ENCODE measurements at places on chromosomes 16 and 17.
A peak's percentile ranks its signal among the peaks of the same experiment; 100 is the strongest.

- DNase-seq = peak; percentile 29
Measured at GRCh38 chr16:50254072-50254471, 12.3 kb upstream of the ADCY7 start.

GRCh38 chr17:39938140-39938869, 10.8 kb downstream of the LRRC3C start:
- no peak for DNase-seq

DNA sequence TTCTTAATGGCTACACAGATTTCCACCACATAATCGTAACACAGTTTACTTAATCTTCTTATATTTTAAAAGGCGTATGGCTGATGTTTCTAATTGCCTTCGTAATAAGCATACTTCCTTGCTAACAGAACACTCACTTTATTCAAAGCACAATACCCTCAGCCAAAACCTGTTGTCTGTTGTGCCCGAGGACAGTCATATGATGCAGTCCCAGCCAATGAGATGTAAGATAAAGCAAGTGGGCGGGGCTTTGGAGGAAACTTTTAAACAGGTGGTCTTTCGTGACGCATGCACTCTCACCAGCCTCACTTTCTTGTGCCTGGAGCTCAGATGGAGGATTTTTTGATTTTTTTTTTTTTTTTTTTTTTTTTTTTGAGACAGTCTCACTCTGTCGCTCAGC, 174.1 kb downstream of the ZFHX3 start:
- peak; percentile 11 for DNase-seq

GRCh38 chr16:66427036-66427860, at the start of gene BEAN1:
BEAN1 (plus strand) TSS chr16:66427295; CDS start chr16:66437677, 10,382 bp downstream.
- no peak for DNase-seq

DNA sequence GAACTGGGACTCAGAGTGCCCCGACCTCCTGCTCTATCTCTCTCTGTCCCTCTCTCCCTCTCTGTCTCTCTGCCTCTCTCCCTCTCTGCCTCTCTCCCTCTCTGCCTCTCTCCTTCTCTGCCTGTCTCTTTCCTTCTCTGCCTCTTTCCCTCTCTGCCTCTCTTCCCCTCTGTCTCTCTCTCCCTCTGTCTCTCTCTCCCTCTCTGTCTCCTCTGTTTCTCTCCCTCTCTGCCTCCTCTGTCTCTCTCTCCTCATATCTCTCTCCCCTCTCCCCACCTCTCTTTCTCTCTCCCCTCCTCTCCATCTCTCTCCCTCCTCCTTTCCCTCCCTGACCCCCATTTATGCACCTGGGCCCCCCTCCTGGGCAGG, 32.7 kb downstream of the TNFRSF13B start:
- DNase-seq = no peak

DNA sequence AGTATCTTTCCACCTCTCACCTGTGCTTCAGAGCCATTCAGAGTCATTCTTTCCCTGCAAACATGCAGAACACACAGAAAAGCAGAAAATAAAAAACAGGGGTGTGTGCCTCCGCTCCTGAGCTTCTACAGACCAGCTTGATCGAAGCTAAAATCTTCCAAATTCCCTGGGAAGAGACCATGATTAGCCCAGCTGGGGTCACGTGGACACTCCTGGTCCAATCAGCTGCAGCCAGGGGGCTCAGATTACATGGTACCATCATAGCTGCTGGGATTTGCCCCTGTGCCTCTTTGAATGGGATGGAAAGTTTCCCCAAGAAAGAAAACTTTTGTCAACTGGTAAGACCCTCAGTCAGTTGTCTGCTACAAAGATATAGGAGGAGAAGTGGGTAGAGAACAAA, 159.9 kb downstream of the TMEM114 start:
- DNase-seq = no peak

DNA sequence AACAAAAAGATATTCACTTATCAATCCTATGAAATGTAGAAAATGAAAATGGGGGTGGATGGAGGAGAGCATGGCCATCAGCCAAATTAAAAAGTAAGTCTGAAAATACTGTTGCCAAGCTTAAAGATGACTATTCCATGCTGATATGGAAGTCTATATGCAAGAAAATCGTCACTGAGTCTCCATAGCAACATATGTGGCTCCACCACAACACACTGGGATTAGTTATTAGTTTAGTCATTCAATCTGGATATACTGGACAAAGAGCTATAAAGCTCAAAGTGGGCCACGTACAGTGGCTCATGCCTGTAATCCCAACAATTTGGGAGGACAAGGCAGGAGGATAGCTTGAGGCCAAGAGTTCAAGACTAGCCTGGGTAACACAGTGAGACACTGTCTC, 24.7 kb upstream of the PSMD7 start:
- no peak for DNase-seq

DNA sequence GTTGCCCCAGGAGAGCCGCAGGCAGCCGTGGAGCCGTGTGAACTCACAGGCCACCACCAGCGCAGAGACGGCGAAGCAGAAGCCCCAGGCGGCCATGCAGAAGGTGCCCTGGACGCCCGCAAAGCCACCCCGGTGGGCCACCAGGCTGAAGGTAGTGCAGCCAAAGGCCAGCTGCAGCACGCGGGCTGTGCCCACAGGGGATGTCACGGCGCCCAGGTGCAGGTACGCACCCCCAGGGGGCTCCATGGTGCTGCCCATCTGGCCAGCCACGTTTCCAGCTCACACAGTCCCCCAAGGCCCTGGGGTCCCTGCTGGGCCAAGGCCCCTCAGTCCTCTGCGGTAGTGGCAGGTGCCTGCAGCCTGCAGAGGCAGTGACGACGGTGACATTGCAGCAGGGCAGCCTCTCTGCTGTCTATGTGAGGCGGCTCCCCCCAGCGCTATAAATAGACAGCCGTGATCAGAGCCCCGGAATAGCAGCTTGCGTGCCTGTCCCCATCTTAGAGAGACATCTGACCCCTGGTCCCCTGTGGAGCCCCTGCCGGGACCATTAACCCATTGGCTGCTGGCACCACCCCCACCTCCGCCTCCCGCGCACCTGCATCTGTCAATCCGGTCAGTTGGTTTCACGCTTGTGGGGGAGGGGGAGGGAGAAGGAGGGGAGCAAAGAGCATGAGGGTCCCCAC, 4.5 kb upstream of the PYCR1 start:
- no peak for DNase-seq

All from tibial artery (tissue), 4 donors.